ENCODE measurements at places on chromosomes 12 and 14. TPM values are rescaled to one million over a fixed set of nuclear protein-coding genes. Genes with fewer than 3 reads are reported as not detected.

The NUP107 gene
- total RNA-seq: 42.8 TPM

DNA sequence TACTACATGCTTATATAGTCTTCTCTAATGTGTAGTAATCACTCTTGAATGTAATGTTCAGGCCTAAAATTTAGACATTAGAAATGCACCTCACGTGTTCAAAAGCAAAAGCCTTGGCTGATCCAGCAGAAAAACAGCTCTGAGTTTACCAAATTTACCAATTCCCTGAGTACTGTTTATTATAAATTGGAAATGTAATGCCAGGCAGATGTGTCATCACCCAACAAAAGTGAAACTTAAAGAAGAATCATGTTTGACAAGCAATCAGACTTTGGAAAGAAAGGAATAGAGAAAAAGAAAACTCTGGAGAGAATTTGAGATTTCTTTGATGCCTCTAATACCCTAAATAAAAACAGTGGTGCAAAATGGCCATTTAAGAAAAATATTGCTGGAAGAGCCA, 26.5 kb upstream of the STRAP start:
- no peak for DNase-seq

The TBK1 gene
- 19.1 TPM for total RNA-seq

DNA sequence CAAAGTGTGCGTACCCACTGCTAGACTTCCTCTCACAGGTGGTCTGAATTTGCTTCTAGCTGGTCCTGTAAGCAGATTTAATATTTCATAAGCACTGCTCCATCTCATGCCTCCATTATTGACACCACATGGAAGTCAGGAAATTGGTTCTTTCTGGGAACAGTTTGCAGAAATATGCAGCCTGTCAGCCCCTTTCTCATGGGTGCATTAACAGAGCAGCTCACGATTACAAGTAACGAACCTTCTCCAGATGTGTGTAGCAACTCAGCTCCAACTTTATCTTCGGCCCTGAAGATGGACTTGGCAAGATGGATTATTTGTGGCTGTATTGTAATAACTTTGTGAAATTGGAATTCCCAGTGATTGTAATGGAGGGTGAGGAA, 214.5 kb upstream of the DDHD1 start:
- DNase-seq: peak; percentile 48

- no peak for DNase-seq
Measured at GRCh38 chr14:82720946-82721345, 1187.3 kb upstream of the SEL1L start.

DNA sequence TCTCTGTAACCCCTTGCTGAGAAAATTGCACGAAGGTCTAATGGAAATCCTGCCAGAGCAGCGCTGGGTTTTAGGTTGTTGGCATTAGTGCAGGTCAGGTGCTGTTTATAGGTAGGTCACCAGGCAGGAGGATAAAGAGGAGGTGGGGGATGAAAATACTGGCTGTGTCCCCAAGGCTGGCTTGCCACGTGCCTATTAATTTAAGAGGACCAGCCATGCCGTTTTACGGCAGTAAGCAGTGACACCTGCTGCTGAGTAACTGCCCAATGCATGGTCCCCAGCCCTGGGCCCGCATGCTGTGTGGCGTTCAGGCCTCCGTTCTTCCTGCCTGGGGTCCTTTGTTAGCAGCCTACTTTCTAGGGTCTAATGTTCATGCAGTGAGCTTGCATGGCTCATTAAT, 67.2 kb downstream of the WDR20 start:
- no peak for DNase-seq

- DNase-seq: peak; percentile 36
Measured at GRCh38 chr14:77290705-77291104, 19.7 kb upstream of the NGB start.

The STON2 gene
- 52.9 TPM for total RNA-seq

The CIROP gene
- total RNA-seq: not detected

The PEBP1 gene
- 127 TPM for total RNA-seq

GRCh38 chr12:122873540-122873939, 22.4 kb downstream of the VPS37B start:
- DNase-seq: no peak

GRCh38 chr12:54932691-54933090, 51.9 kb downstream of the TESPA1 start:
- DNase-seq: no peak

GRCh38 chr12:118870551-118870950, 110.8 kb upstream of the SRRM4 start:
- DNase-seq: no peak

The ZDHHC17 gene
- 61.7 TPM for total RNA-seq

The ACSM4 gene
- total RNA-seq: not detected

- no peak for DNase-seq
Measured at GRCh38 chr14:104702673-104703072, 13.3 kb downstream of the INF2 start.

GRCh38 chr14:20610002-20610765, 19.0 kb upstream of the RNASE12 start:
- DNase-seq: peak; percentile 71

- no peak for DNase-seq
Measured at GRCh38 chr12:41213107-41213506, 25.0 kb downstream of the PDZRN4 start.

The OS9 gene
- 215 TPM for total RNA-seq

GRCh38 chr14:51653079-51653774, 1.5 kb downstream of the FRMD6 start:
- peak; percentile 82 for DNase-seq

GRCh38 chr12:118325081-118325480, 47.6 kb downstream of the TAOK3 start:
- no peak for DNase-seq

GRCh38 chr14:24093901-24094840, at the start of gene PCK2:
Gene PCK2 (plus strand): TSS chr14:24094311. CDS start chr14:24094406, 95 bp downstream.
- DNase-seq: peak; percentile 59

The TMEM260 gene
- 18.1 TPM for total RNA-seq

GRCh38 chr12:14691560-14691959, 4.8 kb downstream of the GUCY2C start:
- DNase-seq: no peak

The TCL1B gene
- total RNA-seq: not detected

DNA sequence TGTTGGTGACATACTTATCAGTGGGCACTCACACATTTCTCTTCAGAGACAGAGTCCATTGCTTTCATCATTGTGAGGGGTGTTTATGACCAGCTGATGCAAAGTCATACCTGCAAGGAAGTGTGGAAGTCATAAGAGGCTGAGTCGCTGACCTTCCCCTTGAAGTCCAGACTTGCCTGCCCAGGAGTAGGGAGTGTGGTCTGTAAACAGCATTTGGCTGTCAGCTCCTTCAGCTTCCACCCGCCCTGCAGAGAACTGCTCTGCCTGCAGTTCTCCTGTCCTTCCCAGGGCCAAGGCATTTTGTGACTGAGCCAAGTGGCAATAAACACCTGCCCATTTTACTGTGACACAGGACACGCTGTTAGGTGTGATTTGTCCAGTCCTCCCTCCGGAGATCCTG, 801.3 kb downstream of the BCL11B start:
- no peak for DNase-seq

The ZFHX2 gene
- 27.3 TPM for total RNA-seq

The TSPAN8 gene
- not detected for total RNA-seq

DNA sequence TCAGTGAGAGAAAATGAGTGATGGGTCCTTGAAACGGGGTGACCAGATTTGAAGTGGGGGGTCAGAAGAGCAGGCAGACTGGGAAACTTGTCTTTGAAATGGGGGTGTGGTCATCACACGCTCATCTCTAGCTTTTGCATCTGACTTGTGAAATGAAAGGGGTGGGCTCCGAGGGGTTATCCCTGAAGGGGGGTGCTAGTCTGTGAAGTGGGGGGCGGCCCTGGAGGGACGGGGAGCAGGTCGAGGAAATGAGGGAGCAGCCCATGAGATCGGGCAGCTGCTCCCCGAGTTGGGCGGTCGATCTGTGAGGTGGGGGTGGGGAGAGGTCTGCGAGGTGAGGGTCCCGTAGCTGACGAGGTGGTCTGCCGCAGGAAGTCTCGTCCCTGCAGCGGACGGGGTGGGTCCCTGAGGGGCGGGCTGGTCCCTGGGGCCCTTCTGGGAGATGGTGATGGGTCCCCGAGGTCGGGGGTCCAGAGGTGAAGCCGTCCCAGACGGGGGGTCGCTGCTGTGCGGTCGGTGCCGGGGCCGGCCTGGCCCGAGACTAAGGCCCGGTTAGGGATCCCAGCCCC, 542 bp downstream of the PXN start:
- DNase-seq: no peak

- peak; percentile 86 for DNase-seq
Measured at GRCh38 chr14:52455291-52456088, 96.8 kb downstream of the TXNDC16 start.

GRCh38 chr14:70188659-70189455, at the start of gene SLC8A3:
Gene SLC8A3 (minus strand): TSS chr14:70188951. CDS start chr14:70168422, 20,529 bp downstream.
- DNase-seq: peak; percentile 44

- no peak for DNase-seq
Measured at GRCh38 chr12:11026118-11026517, 3.7 kb upstream of the TAS2R19 start.

- DNase-seq: no peak
Measured at GRCh38 chr12:132307976-132308852, 21.2 kb downstream of the GALNT9 start.

DNA sequence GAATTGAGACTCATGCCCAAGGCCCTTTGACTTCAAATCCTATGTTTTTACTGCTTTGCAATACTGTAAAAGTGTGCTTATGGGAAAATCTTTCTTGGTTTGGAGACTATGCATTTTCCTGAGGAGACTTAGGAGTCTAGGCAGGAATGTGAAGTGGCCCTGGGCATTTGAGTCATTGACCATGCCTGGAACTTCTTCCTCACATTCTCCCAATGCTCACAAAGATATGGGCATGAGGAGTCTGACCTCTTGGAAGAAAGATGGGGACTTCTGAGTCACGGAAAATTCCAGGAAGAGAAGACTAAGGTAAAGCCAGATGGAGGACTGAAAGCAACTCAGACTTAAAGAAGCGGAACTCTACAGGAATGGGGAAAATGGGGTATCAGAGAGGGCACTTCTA, 38.2 kb upstream of the ZNF641 start:
- DNase-seq: peak; percentile 58

DNA sequence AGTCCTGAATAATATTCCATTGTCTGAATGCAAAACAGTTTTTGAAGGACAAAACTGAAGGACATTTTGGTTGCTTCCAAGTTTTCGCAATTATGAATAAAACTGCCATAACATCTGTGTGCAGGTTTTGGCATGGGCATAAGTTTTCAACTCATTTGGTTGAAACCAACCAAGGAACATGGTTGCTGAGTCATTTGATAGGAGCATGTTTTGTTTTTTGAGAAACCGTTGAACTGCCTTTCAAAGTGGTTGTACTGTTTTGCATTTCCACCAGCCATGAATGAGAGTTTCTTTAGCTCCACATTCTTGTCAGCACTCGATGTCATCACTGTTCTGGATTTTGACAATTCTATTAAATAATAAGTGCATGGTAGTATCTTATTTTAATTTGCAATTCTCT, 23.0 kb upstream of the GSG1 start:
- DNase-seq: no peak

DNA sequence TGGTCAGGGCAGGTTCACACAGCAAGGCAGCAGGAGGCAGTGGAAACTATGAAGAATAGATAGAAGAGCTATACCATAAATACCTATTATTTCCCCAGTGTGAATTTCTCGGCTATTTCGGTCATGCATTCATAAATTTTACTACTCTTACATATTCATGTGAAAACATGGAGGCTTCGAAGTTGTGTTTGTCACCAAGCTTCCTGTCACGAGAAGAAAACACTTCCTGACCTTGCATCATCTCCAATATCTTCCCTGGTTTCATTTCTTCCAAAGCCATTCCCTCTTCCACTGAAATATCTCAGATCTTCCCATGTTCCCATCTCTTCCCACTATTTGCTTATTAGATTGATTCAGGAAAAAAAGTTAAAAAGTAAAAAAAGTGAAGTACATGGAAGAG, 80.4 kb downstream of the CPNE8 start:
- no peak for DNase-seq

- no peak for DNase-seq
Measured at GRCh38 chr14:77036484-77037214, 8.1 kb upstream of the IRF2BPL start.

The PTGER2 gene
- total RNA-seq: not detected

DNA sequence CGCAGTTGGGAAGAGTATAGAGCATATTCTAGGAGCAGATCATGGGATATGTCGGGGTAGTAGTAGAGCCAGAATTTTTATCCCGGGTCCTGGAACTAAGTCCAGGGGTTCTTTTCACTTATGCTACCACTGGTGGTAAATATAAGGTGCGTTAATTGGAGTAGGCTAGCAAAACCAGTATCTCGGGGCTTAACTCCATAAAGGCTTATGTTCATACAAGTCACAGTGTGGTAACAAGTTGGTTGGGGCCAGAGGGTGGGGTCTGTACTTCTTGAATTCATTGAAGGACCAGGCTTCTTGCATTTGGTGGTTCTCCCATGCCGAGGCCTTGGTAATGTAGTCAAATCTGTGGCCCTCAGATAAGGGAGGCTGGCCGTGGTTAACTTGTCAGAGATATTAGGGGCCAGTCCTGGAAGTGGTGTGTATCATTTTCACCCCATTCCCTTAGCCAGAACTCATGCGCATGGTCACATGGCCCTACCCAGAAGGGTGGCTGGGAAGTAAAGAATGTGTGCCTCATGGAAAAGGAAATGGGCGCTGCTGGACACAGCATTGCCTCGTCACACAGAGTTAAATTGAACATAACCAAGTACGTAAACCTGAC, 1.5 kb upstream of the ZNF641 start:
- no peak for DNase-seq
